ENCODE measurements at places on chromosomes 1 and 21. TPM values are rescaled to one million over a fixed set of nuclear protein-coding genes. Genes with fewer than 3 reads are reported as not detected.

GRCh38 chr1:204377800-204378668 is 18.3 kb upstream of the PLEKHA6 start:
- no peak for DNase-seq

DNA sequence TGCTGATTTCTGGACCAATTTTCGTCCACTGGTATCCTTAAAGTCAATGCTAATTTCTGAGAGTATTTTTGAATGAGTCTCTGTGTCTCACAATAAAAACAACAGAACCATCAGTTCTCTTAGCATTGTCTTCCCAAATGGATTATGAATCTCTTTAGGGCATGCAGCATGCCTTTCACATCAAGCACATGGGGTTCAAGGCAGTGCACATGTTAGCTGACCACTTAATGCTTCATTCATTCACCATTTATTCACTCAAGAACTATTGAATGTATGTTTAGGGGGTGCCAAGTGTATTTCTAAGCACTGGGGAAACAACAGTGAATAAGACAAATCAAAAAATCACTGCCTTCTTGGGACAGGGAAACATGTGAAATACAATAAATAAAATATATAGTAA is 126.7 kb upstream of the SLC44A3 start:
- DNase-seq: no peak

GRCh38 chr1:168470901-168471431 is 72.8 kb downstream of the XCL2 start:
- DNase-seq: no peak

Gene LCE3D
- not detected for polyA plus RNA-seq

Gene LMOD1
- polyA plus RNA-seq: 5.6 TPM
